ENCODE measurements at places on chromosomes 4 and X.

GRCh38 chrX:69556060-69557011, 52.2 kb downstream of the NALF2 start:
- DNase-seq = no peak

- DNase-seq = no peak
These were observed 6.1 kb upstream of the HGFAC start for GRCh38 chr4:3435686-3435956.

DNA sequence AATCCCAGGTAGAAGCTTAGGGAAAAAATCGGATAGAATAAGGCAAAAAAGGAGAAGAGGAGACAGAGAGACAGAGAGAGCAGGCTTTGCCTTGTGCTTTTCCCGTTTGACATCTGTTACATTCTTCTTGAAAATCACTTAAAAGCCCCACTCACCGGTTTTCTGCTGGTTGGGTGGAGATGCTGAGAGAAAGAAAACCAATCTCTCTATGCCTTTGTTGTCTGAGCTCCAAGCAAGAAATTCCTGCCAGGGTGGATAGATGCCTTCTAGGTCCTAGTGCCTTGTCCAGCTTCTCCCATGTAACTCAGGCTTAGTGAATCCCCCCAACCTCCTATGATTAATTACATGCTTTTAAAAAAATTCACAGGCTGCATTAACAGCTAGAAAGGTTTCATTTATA, at the start of gene DCX:
Gene DCX (minus strand): TSS at position 210 of the 400 bp plus-strand sequence. CDS start 1,794 bp downstream, outside the sequence.
- no peak for DNase-seq

DNA sequence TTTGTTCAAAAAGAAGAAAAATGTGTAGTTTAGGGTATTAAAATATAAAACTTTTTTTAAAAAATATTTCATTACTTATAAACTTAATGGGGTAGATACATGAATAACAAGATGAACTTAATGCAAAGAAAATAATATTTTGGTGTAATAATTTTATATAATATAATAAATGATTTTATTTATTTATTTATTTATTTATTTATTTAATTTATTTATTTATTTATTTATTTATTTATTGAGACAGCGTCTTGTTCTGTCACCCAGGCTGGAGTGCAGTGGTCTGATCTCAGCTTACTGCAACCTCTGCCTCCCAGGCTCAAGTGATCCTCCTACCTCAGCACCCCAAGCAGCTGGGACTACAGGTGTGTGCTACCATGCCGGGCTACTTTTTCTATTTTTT, 20.8 kb upstream of the TEX13C start:
- DNase-seq = no peak

GRCh38 chr4:76964769-76965168, 15.2 kb downstream of the SEPTIN11 start:
- no peak for DNase-seq

GRCh38 chrX:44585866-44586265, 43.2 kb upstream of the FUNDC1 start:
- no peak for DNase-seq

- peak; percentile 91 for DNase-seq
These were observed 82.2 kb upstream of the BMP2K start for GRCh38 chr4:78693777-78694456.

DNA sequence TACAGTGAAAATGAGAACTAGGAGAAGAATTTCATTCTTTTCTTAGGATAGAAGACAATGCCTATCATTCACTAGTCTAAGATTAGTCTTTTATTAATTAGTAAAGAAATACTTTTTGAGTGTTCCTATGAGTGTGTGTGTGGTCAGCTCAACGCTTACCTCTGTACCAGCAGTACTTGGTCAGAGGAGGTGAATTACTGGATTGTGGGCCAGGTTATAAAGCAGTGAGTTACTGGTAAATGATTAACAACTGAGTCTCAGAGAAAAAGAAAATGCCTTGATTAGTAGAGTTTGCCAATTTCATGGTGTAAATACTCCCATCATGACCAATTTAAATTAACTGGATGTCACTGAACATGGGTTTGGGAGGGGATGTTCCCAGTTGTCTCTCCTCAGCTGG, 444.6 kb downstream of the STIM2 start:
- DNase-seq = no peak

- no peak for DNase-seq
These were observed 14.6 kb downstream of the USP11 start for GRCh38 chrX:47247206-47247998.

- no peak for DNase-seq
These were observed 613.3 kb downstream of the BCOR start for GRCh38 chrX:39484159-39485068.

All from erythroblast (primary cell).